ENCODE measurements at places on chromosomes 11 and 22.

DNA sequence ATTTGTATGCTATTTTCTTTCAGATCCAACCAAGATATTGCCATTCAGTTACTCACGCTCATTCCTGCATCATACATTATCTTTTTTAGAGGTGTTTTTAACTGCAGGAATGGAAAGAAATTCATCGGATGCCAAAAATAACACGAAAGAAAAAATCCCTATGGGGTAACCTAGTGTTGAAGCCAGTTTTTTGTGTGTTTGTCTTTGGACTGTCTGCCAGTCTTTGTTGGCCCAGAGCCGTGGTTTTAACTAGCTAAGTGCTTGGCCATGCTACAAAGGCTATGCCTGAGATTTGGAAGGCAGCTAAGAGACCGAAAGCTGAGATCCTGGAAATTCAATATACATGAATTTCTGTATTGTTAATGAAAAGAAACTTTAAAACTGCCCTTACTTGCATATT lies 309.8 kb upstream of the CNTN5 start:
- no peak for DNase-seq

- DNase-seq = no peak
These were observed 704.2 kb upstream of the TENM4 start for GRCh38 chr11:80144897-80145594.

DNA sequence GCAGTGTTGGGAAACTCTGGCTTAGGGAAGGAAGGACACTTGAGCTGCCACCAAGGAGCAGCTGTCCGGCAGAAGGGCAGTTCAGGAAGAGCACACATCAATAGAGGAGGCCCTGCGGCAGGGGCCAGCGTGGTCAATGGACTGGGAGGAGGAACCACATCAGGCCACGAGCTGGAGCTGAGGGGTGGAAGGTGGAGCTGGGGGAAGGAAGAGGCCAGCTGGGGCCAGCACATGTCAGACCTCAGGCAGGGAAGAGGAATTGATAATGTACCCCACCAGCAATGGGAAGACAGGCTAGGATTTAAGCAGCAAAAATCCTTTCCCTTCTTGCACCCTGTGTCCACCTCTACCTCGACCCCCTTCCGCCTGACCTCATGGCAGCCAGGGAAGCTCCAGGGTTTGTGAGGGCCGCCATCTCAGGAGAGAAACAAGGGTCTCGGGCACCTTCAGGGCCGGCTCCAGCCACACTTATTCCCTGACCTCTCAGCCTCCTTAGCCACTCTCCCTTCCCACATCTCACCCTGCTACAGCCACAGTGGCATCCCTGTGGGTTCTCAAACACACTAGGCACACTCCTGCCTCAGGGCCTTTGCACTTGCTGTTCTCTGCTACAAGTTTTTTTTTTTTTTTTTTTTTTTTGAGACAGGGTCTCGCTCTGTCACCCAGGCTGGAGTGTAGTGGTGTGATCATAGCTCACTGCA lies 157.8 kb upstream of the GRK3 start:
- DNase-seq = no peak

DNA sequence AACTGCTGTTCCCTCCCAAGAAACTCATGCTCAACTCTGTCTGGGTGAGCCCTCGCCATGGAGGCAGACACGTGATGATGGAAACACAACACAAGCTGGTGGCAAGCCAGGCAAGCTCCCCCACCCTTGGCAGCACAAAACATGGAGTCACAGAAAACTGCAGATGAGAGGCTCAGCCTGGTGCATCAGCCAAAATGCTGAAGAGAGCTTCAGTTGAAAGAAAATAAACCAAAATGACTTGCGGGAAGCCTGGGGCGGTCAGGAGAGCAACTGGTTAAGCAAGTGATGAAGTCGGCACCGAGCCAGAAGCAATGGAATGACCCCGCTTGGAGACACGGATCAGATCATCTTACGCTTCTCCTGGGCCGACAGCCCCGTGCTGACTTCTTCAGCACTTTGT lies 68.3 kb downstream of the C11orf58 start:
- no peak for DNase-seq

- no peak for DNase-seq
These were observed 8.3 kb upstream of the MMP1 start for GRCh38 chr11:102806296-102806695.

- peak; percentile 40 for DNase-seq
These were observed 49.5 kb downstream of the VSIG10L2 start for GRCh38 chr11:125995313-125995712.

DNA sequence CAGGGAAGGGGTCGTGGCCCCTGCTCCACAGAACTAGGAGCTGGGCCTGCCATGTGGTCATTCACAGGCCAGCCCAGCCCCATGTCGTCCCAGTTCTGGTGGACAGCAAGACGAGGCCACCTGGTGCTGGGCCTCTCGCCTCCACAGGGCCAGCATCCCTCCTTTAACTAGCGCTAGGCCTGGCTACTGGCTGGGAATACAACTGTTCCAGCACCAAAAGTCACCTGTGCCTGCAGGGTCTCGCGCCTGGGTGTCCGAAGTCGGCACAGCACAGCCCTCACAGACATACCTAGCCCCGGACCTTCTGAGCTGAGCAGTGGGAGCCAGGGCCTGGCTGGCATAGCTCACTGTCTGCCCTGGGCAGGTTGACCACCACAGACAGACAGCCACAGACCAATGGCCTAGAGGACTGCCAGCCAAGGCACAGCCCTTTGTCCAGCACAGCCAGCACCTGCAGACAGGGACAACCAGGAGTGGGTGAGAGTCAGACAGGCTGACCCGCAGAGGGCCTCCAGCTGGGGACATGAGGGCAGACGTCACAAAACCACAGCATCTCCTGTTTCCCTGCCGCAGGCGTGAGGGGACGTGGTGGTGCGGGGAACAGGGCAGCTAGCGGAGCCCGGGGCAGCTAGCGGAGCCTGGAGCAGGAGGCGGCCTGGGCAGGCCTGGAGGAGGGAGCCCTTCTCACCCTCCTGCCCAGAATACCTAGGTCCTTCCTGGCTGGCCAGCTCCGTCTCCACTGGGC lies 27.2 kb upstream of the TH start:
- DNase-seq = no peak

DNA sequence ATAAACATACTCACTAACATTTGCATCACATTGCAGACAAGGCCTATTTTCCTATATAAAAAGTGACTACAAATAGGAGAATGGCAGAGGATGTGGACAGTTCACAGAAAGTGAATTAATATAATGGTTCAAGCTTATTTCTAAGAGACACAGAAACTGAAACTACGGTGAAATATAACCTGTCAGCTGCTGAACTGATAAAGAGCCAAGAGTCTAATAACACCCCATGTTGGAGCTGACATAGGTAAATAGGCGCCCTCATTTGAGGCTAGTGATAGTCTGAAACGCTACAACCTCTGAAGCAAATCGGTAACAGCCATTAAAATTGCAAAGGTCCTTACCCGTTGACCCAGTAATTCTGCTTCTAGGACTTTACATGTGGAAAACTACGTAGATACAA lies 14.0 kb downstream of the AP1B1 start:
- DNase-seq = no peak

DNA sequence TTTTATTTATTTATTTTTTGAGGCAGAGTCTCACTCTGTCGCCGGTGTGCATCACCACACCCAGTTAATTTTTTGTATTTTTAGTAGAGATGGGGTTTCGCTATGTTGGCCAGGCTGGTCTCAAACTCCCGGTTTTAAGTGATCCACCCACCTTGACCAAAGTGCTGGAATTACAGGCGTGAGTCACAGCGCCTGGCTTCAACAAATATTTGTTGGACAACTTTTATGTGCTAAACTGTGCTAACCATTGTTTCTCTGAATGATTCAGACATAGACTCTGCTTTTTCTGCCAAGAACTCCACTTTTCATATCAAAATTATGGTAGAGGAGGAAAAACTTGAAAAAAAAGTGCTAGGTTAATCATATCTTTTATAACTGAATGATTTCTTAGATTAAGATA lies 36.3 kb downstream of the MMP7 start:
- no peak for DNase-seq

DNA sequence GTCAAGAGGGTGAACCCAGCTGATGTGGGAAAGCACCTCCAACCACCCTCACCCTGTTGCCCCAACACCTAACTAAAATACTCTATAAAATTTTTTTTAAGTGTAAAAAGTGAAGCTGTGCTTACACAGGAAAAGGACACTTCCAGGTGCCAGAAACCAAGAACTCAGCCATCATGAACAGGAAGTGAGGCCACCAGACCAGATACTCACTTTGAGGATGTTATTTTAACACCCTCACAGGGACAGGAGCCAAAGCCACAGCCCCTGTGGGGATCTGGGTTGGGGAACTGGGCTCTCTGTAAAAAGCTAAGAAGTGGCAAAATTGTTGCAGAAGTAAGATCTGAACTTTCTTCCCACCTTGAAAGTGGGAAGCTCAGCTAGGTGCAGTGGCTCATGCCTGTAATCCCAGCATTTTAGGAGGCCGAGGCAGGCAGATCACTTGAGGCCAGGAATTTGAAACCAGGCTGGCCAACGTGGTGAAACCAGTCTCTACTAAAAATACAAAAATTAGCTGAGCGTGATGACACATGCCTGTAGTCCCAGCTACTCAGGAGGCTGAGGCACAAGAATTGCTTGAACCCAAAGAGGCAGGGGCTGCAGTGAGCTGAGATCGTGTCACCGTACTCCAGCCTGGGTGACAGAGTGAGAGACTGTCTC lies 3.8 kb downstream of the RSPH14 start:
- peak; percentile 90 for DNase-seq

DNA sequence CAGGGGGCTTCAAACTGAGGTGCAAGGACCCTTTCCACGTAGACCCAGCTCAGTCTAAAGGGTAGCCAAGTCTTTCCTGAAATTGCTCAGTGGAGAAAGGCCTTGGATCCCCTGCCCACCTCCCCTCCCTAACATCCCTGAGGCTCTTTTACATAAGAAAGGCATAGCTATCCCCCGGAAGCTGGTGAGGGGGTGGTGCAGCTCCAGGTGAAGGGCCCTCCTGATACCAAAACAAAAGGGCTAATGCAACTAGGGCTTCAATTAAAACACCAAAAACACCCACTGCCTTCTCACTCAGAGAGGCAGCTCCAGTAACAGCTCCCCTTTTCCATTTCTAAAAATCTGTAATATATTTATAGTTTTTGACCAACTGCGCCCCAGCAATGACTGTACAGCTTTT lies 5.8 kb downstream of the SHANK2 start:
- no peak for DNase-seq

Measured in GM12865 (cell line).